ENCODE measurements at places on chromosomes 4 and X. TPM values are rescaled to one million over a fixed set of nuclear protein-coding genes. Genes with fewer than 3 reads are reported as not detected.

The FGF5 gene
- total RNA-seq: not detected

The TLR6 gene
- 1.1 TPM for total RNA-seq

The NLGN3 gene
- total RNA-seq: 1.0 TPM

The NUDT10 gene
- 0.51 TPM for total RNA-seq

The APLN gene
- total RNA-seq: 0.66 TPM

The MTMR8 gene
- total RNA-seq: 4.2 TPM

The SPANXN4 gene
- total RNA-seq: not detected

The SORBS2 gene
- total RNA-seq: not detected

The SUPT20HL1 gene
- total RNA-seq: not detected

GRCh38 chr4:7101692-7102515 is 34.0 kb upstream of the GRPEL1 start:
- DNase-seq: peak; percentile 85

DNA sequence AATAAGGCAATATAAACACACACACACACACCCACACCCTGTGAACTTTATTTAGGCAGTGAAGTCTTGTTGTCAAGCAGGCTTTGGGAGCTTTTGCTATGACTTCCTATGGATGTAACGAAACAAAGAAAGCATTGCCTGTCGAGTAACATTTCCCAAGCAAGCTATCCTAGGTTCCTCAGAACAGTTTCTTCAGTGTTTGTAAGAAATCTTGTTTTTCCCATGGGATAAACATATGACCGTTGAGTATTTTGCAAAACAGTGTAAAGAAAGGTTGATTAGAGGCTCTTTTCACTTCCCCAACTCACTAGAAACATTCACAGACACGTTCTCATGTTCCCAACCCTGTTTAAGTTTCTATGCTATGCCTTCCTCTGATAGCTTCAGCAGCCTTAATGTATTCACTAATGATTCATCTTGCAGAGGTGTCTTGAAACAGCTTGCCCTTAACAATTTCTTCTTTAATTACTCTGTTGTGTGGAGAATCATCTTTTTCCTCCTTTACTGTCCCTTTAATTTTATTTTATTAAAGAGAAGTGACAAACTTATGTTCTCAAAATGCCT is 1947.1 kb upstream of the TENM3 start:
- no peak for DNase-seq

- no peak for DNase-seq
Observed at GRCh38 chr4:29596228-29596627, 1123.9 kb upstream of the PCDH7 start.

DNA sequence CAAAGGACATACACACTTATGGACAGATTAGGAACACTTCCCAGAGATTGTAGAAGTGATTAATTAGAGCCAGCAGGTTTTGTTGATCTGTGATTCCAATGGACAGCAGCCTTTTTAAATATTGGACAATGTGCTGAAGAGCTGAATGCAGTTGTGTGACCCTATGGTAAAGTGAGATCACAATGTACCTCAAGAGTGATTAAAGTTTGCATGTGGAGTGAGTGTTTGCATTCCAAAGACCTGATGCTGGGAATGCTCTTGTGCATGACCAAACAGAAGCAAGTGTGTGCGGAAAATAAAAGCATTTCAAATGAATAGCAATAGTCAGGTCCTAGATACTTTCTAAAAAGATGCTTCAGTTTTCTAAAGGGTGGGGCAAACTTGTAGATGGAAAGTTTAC is 154.1 kb downstream of the BANK1 start:
- no peak for DNase-seq

GRCh38 chr4:5781691-5782090 is 70.7 kb downstream of the EVC start:
- DNase-seq: no peak

- no peak for DNase-seq
Observed at GRCh38 chr4:13733817-13734216, 106.3 kb upstream of the BOD1L1 start.

DNA sequence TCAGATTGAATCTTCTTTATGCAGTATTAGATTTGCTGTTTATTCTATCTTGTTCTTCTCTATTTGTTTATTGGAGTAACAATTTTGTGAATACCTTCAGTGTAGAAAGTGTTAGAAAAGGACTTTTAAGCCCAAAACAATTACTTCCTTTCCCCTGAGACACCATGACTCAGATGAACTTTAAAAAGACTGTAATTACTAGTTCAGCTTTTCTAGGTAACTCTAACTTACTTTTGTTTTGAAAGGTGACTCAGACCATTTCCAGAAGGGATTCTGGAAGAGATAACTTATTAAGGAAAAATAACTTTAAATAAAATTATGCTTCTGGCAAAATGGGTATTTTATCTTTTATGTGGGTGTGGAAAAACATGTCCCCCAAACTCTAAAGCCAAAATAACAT is 561.5 kb upstream of the PCDH10 start:
- DNase-seq: no peak

GRCh38 chr4:118762730-118763477 is 73.0 kb downstream of the SEC24D start:
- no peak for DNase-seq

DNA sequence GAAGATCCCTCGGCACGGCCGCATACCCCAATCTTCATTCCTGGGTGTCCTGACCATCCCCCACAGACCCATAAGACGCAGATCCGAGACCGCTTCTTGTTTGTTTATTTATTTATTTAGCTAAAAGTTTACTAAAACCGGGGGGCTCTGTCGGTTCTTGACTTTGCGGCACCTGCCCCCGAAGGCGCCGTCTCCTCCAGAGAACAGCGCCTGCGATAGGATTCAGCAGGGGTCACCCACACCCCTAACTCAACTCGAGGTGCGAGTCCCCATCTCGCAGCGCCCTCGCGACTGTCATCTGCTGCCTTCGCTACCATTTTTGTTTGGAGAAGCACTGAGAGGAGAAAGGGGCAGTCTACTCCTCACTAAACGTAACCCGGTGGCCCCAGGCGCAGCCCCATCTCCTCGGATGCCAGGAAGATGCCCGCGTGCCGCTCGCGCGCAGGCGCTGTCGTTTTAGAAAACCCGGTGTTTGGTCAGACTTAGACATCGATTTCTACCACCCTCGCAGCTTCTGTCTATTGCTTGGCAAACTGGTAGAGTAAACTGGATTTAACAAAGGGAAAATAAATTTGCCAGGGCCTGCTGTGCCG is 18.9 kb upstream of the GPR101 start:
- DNase-seq: peak; percentile 72

DNA sequence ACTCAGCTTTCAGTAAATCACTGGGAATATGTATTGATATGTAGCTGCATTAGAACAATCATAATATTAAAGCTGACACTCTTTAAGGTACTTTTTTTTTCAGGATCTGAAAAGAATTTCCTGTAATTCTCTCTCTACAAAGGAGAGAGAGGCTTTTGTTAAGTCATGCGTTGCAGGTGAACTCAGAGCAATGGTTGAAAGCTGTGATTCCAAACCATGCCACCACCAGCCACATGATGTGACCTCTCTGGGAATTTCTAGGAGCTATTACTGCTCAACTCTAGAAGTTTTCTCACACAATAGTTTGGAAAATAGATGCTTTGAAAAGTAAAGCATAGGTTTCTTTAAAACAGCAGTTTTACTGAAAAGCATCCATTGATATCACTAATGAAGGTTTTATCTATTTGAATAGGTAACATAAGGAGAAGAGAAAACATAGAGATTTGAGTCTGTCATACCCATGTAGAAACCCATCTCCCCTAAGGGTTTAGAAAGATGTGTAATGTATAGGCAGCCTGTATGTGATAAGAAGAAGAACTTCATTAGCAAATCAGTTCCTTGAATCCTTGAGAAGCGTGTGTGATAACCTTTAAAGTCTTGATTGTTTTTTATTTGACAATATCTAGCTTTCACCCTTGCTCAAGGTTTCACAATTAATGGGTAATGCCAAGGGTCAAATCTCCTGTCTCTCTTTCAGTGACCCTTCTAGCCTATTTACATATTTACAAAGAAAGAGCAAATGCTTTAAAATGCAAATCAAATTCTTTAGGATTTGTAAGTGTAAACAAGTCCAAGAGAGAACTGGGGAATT is 161.0 kb upstream of the ANKRD50 start:
- DNase-seq: no peak

DNA sequence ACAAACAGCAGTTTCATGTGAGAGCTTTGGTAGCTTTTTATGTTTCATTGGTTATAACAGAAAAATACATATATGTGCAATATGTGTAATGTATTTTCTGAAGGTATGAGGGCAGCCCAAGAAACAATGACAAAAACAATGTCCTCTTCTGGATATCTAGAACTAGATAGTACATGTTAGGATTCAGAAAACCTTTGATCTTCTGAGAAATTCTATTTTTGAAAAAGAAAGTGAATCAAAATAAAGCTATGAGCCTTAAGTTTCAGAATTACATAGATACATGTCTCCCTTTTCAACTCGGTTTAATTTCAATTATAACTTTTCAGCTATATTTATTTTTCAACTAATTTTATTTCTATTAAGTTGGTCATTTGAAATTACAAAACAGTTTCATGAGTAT is 131.9 kb downstream of the REELD1 start:
- no peak for DNase-seq

GRCh38 chr4:80091184-80091583 is 18.2 kb upstream of the ANTXR2 start:
- no peak for DNase-seq

DNA sequence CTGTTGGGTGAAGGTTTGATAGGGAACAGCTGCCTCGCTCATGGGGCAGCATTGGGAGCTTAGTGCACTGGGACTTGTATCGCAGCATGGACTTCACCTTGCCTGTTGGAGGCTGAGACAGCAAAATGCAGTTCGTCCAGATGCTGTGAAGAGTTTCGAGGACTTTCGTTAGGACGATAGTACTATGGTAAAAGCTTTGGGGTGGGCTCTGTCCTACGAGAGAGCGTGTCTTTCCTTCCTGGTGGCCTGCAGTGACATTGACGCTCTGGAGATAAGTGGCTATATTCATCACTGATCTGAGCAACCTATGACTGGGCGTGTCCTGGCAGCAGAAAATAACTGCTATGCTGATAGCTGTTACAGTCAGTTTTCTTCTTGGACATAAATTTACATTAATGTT is 44.8 kb downstream of the ARHGAP10 start:
- no peak for DNase-seq

DNA sequence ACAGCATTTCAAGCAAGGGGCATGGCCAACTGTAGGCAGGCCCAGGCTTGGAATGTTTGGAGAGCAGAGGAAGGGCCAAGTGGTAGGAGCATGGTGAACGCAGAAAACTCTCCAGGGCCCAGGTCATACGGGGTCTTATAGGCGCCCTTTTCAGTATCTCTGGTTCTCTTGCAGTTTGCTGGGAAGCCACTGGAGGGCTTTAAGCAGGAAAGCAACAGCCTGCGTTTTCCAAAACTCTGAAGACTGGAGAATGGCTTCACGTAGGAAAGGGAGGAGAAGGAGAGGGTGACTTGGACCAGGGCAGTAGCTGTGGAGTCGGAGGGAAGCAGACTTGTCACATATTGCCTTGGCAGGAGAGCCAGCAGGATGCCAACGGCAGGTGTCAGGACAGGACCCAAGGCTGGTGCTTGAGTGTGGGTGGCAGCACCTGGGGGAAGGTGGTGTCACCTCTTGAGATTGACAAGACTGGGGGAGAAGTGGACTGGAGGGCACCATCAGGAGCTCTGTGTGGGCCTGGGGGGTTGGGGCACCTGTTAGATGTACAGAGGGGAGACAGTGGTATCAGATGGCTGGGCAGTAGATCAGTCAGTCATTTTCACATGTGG is 21.9 kb downstream of the TKTL1 start:
- DNase-seq: no peak
